Activated T-cell treated with anti-CD3 and anti-CD28 coated beads, Interleukin-2, amount 50 U/mL, for 4 hours (primary cell): ENCODE measurements at places on chromosomes 3 and 15. TPM values are rescaled to one million over a fixed set of nuclear protein-coding genes. Genes with fewer than 3 reads are reported as not detected.
A peak's percentile ranks its signal among the peaks of the same experiment; 100 is the strongest.

DNA sequence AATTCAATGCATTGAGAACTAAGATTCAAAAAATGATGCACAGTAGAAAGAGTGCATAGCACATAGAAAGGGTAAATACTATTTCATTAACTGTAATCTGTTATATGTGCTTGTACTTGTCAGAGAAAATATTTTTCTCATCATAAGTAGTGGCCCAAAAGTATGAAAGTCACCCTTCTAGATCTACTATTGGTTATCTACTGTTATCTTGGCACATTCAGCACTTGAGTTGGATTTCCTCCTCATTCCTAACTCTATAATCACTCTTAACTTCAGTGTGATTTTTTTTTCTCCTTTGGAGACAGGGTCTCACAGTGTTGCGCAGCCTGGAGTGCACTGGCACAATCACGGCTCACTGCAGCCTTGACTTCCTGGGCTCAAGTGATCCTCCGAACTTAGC lies 194.4 kb downstream of the PCCB start:
- no peak for DNase-seq

Gene AHSG
- total RNA-seq, result 0.66 TPM

Gene OR5K2
- total RNA-seq, result not detected

Gene SLC9A9
- total RNA-seq, result 0.98 TPM

DNA sequence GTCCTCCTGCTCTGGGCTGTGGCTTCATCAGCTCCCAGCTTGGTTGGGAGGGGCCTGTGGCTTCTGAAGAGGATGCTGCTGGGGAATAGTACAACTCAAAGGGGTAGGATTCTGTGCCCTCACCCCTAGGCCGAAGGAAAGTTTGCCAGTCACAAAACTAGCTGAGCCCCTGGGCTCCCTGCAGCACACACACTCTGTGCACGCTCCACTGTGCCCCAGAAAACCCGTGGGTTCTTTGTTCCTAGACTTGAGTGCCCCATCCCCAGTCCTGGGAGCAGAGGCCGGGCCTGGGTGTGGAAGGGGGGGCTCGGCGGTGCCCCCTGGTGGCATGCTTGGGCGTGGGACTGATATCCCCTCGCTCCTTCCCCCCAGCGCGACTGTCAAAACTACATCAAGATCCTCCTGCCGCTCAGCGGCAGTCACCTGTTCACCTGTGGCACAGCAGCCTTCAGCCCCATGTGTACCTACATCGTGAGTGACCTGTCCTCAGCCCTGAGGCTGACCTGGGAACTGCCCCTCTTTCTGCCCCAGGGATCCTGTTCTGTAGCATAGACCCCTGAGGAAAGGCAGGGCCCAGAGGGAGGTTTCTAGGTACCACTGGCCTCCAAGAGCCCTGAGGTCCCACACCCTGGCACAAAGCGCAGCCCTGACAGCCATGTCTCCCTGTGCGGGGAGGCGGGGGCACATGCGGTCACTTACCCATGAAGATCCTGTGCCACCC lies 14.2 kb downstream of the CIB1 start:
- peak; percentile 57 for DNase-seq

Gene USP19
- 68.2 TPM for total RNA-seq

- DNase-seq, result no peak
Observed at GRCh38 chr3:56870436-56870835, 68.7 kb upstream of the ARHGEF3 start.
